Lung (tissue), 17 donors: ENCODE measurements at places on chromosomes 2 and 18. TPM values are rescaled to one million over a fixed set of nuclear protein-coding genes. Genes with fewer than 3 reads are reported as not detected.

DNA sequence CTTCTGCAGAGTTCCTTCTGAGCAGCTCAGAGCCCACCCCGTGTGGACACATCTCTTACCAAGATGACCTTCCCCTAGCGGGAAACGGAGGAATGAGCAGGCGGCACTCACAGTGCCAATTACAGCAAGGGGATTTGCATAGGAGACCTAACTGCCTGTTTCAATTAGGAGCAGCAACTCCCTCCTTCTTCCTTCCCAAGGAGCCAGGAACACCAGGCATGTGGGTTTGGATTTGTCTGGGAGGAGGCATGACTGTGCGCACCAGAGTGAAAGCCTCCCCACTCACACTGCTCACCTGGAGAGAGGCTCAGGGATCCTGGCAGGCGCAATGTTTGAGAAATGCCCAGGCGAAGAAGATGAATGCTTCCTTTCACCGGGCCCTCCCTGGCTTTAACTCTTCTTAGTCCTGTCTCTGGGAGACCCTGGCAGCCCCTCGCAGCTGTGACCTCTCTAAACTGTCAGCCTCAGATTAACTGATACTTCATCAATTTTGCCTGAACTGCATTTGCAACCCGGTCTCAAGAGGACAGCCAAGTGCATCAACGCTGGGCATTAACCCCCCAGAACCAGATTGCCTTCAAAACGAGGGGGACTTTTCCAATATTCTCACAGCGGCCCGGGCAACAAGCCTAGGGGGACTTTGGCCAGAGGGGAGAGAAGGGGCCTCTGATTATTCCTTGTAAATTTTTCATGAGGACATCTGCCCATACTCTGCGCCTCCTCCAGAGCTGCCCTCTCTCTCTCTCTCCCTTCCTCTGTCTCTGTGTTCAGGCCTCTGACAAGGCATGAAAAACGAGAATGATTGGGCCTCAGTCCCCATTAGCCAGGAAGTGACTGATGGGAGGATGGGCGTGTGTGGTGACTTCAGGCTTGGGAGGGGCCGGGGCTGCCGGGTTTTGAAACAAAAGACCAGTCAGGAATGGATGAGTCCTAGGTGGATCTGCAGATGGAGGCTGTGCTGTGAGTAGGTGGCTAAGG, 93.8 kb downstream of the CMPK2 start:
- peak; percentile 57 for DNase-seq

The DSG2 gene
- 26.8 TPM for total RNA-seq

GRCh38 chr2:148989882-148990493, 48.5 kb upstream of the LYPD6B start:
- DNase-seq, result peak; percentile 80

DNA sequence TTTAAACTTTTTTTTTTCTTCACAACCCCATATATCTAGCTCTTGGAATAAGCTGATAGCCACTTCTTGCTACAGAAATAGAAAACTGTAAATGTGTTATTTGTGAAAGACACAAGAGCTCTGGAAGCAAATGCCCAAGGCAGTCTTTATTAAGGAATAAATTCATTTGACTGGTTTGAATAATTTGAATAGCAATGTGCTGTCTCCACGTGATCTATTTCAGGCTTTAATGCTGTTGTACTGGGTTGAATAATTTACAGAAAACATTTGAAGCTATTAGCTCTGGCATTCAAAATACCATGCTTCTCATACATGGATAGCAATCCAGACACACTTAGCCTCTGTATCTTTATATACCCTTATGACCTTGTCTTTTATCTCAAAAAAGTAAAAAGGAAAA, 366.7 kb upstream of the KCNJ3 start:
- DNase-seq, result no peak

GRCh38 chr2:238895891-238896600, 48.2 kb downstream of the TWIST2 start:
- peak; percentile 33 for DNase-seq

- DNase-seq, result no peak
These were observed 116.2 kb downstream of the ACOXL start for GRCh38 chr2:110848519-110849030.

DNA sequence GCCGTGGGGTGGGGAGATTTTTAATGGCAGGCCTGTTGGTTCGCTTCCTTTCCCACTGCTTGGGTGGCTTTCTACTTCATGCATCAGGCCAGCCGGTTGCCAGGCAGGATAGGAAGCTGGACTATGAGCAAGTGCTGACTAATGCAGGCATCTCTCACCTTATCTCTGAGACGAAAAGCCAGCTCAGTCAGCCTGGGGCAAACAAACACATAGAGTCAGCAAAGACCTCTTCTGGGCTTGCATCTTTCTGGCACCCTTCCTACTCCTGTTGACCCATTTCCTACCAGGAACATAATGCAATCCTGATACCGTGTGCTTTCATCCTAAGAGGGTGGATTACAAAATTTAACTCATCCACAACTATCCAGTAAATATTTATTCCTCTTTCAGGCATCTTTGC, 416.6 kb upstream of the MEX3C start:
- no peak for DNase-seq

DNA sequence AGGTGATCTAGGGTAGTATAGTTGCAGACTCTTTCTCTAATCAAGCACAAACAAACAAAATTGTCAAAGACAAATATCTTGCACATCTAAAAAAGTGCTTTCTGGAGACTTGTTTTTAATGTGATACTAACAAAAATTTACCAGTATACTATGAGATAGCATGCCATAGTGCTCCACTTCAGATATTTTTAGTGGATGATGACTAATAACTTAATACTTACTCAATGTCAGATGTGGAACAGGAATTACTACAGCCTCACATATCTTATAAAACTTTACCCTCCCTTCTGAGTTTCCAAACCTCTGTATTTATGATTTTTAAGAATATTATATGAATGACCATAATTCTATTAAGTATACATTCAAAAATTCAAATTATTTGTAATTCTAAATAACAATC, 1162.0 kb upstream of the SLC39A10 start:
- no peak for DNase-seq
